ENCODE measurements at places on chromosomes 1 and 21.

DNA sequence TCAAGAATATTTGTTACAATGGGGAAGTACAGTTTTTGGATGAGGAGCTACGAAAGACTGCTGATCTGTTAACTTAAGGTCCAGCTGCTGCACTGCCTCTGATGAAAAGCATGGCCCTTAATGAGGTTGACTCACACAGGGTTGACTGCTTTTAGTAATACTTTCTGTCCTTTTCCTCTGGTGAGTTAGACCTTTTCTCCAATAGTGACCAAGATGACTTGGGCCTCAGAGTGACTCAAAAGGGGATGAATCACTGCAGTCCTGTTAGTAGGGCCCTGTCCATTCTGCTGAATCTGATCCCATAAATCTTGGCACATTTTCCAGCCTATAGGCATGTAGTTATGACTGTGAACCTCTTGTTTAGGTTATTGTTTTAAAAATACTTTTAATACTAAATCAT is 2.7 kb downstream of the DISP1 start:
- no peak for DNase-seq

- DNase-seq: no peak
These were observed 213.4 kb upstream of the PTBP2 start for GRCh38 chr1:96508233-96508632.

GRCh38 chr1:221089803-221090202 is 210.6 kb downstream of the HLX start:
- no peak for DNase-seq

DNA sequence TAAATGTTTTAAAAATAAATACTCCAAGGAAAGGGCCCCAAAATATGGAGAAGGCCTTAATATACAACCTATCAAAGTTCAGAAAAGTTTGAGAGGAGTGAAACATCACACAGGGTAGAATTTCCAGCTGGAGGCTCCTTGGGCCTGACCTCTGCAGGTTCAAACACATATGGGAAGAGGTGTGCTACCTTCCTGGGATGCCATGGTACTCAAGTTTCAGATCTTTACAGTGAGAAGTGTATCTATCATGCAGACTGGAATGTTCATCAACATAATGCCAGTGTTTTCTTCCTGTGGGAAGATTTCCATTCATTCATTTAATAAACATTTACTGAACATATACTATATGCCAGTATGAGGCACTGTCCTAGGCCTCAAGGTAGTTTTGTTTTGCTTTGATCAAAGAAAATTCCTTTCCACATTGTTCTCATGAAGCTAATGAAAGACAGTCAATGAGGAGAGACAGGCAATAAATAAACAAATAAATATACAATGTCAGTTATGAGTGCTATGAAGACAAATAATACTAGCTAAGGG is 14.6 kb upstream of the ADAR start:
- DNase-seq: no peak

DNA sequence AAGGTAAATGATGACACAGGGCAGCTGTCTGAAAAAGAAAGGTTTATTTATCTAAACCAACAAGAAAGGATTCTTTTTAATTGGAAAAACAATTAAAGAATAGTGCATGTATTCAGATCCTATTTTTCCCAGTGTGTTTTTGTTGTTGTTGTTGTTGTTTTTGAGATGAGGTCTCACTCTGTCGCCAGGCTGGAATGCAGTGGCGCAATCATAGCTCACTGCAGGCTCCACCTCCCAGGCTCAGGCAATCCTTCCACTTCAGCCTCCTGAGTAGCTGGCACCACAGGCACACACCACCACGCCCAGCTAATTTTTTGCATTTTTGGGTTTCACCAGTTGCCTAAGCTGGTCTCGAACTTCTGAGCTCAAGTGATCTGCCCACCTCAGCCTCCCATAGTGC is 22.1 kb downstream of the NEK2 start:
- DNase-seq: no peak

DNA sequence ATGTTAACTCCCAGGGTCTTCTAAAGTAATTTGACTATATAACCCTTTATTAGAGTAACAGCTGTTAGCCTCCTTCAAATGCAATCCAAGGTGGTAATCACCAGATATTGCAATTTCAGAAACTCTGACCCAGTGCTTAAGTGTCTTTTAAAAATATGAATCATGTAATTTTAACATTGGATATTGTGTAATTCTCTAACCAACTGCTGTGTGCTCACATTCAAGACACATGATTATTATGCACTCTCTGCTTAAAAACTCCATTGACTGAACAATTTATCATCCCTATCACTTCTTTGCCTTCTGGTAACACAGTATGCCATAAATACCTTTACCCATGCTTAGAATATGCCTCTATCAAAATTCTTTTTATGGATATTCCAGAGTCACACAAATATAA is 537.4 kb upstream of the RGS18 start:
- no peak for DNase-seq

- no peak for DNase-seq
These were observed 543 bp downstream of the ABCB10 start for GRCh38 chr1:229557913-229558414.

GRCh38 chr1:150487763-150488115 is 520 bp downstream of the TARS2 start:
- DNase-seq: no peak

DNA sequence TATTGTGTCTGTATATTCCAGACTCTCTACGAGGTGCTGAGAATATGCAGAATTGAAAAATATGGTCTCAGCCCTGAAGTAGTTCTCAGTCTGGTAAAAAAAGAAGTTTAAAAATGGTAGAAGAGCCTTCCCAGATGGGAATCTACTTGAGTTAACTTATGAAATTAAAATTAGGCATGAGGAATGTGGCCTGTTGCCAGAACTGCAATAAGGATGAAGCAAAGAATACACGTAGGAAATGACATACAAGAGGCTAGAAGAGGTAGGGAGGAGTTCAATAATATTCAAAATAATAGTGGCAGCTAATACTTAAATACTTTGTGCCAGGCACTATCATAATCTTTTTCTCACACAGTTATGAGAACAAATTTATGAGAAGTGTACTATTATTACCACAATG is 6.3 kb downstream of the ASPM start:
- DNase-seq: no peak

DNA sequence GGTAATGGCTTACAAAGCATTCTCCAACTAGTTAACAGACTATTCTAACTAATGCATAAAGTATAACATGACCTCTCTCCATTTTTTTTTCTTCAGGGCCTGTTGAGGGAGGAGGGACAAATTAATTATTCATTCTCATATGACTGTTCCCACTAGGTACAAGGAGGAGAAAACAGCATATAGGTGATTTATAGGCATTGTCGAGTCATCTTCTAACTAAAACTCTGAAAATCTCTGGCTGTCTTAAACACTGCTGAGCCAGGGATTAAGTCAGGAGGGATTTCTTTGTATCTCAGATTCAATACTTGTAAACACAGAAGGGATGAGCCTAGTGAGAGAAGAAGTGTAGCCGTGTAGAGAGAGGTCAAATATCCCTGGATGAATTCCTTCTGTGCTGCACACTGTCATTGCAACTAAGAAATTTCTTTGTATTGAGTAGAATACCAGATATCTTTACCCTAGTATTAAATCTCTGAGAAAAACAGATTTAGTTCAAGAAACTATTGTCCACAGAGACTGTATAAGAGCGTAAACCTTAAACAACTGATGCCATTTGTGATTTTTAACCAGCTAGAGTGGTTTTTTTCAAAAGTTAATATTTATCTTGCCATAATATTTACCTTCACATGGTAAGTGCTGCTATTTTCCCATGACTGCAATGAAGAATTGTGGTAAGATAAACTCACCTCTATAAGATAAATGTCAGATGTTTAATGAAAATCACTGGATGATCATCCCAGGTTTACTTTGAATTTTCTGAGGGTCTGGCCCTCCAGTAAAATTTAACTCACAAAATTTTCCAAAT is 465.3 kb downstream of the RWDD3 start:
- DNase-seq: no peak

DNA sequence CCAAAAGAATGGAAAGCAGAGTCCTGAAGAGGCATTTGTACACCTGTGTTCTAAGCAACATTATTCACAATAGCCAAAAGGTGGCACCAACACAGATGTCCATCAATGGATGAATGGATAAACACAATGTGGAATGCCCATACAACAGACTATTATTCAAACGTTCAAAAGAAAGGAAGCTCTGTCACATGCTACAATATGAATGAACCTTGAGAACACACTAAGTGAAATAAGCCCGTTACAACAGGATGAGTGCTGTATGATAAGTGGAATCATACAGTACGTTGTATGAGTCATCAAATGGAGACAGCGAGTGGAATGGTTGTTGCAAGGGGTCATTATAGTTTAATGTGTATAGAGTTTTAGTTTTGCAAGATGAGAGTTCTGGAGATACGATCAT is 80.1 kb downstream of the SH3BGR start:
- DNase-seq: no peak

DNA sequence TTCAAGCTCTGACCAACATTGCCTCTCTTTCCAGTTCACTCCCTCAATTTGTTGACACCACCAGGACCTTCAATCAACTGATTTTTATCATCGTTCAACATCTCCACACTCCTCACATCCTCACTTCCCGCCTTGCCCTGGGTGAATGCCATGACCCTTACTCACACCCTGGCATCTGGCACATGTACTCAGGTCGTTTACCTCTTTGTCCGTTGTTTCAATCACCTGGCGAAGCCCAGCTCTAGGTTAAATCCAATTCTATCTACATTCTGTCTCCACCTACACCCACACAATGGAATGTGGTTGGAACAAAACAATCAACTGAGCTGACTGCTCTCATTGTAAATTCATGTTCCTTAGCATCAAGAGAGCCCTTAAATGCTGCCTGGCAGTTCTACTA is 24.2 kb upstream of the TBX15 start:
- DNase-seq: no peak

GRCh38 chr1:17441265-17441992 is 2.0 kb upstream of the RCC2 start:
- DNase-seq: peak; percentile 79

GRCh38 chr1:183281039-183281438 is 95.0 kb downstream of the LAMC2 start:
- DNase-seq: no peak

DNA sequence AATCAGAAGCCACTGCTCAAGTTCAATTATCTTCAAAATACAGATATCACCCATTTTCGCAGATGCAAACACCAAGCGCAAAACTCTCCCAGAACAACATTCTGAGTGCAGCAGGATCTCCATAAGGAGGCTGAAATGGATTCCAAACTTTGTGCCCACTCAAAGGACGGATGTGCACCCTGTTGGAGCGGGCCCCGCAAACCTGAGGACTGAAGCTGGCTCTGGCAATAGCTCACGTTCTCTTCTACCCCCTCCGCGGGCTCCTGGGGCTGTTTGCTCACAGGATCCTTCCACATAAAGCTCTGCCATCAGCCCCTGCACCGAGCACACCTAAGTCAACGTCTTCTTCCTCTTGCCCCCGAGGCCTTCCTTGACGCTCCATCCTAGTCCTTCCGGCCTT is 11.7 kb upstream of the RCSD1 start:
- DNase-seq: no peak

DNA sequence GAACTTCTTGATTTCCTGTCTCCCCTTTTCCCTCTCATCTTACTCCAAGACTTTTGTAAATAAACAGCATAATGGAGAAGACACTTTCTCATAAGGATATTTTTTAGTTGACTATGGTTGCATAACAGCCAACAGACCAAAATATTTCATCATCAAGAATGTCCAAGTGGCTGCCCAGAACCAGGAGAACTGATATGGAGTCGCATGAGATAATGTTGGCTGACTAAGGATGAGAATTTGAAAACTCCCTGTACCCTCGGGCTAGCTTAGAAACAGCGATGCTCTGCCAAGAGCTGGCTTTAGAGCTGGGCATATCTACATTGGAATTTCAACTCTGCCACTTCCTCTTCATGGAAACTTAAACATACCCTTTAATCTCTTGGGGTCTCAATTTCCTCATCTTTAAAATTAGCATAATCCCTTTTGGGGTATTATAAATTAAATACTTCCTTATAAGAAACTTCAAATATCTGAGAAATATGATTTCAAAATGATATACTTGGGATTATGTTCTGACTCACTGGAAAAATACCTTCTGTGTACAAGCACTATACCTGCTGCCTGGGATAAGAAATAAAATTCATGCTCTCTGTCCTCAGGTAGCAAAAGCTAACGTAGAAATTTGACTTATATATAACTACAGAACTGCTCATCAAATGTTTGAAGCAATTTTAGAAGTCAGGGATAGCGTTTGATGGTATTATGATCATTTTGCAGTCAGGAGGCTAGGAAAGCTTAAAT is 777.3 kb downstream of the LTN1 start:
- DNase-seq: no peak

DNA sequence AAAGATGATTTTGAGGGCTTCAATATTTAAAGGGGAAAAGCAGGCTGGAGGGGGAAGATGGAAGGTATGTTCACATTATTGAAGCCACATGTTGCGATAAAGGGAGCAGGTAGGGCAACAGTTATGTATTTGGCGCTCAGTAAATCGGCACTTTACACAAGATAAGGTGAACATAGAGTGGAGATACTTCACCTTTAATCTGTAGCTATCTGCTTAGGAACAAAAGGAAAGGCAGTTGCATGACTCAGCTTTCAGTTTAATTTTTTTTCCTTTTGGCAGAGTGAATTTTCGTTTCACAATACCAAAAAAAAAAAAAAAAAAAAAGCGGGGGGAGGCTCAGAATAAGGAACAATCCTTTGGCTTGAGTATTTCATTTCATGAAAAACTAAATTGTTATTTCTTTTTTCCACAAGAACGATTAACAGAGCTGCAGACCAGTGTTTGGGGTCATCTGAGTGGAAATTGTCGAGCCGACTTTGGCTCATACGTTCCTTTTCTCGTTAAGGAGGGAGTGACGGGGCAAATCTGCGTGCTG is 1.1 kb upstream of the COQ8A start:
- DNase-seq: no peak

DNA sequence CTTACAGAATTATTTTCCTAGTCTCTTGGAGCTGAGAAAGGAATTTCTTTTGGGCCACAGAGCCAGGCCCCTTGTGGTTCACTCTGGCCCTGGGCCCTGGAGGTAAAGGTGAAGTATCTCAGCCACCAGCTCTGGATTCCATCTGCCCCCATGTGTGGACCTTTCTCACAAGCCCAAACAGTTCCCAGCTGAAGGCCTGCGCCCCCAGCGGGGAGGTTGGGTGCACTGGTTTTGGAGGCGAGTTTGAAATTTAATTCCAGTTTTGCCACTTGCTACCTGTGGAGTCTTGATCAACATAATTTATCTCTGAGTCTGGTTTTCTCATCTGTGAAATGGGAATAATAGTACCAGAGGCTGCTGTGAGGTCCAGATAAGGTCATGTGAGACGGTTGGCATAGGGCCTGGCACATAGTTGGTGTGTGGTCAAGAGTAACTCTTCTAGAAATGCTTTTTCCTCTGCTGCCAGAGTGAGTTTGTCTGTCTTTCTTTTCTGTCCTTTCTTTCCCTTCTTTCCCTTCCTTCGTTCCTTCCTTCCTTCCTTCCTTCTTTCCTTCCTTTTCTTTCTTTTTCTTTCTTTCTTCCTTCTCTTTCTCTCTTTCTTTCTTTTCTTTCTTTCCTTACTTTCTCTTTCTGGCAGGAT is 6.1 kb downstream of the AGTRAP start:
- no peak for DNase-seq

DNA sequence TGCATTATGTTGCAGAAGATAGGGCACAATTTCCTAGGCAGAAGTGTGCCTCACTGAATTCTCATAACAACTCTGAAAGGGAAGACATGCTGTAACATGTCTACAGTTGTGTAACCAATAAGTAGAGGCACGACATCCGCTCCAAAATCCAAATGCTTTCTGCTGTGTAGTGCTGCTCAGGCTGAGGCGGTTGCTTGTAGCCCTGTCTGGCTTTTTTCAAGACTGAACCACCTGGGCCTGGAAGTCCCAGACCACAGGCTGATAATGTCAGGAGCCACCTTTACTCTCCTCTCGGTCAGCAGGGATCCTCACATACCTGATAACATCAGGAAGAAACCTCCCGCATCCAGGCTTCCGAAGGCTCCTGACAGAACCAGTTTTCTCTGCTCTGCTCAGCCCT is 10.9 kb downstream of the AKNAD1 start:
- no peak for DNase-seq

Measured in RWPE2 (cell line).